ENCODE measurements at places on chromosomes 5 and 9. TPM values are rescaled to one million over a fixed set of nuclear protein-coding genes. Genes with fewer than 3 reads are reported as not detected.

Gene GAS1
- total RNA-seq, result 0.12 TPM

Gene PCDHGA1
- 0.05 TPM for total RNA-seq

Gene EQTN
- total RNA-seq, result not detected

DNA sequence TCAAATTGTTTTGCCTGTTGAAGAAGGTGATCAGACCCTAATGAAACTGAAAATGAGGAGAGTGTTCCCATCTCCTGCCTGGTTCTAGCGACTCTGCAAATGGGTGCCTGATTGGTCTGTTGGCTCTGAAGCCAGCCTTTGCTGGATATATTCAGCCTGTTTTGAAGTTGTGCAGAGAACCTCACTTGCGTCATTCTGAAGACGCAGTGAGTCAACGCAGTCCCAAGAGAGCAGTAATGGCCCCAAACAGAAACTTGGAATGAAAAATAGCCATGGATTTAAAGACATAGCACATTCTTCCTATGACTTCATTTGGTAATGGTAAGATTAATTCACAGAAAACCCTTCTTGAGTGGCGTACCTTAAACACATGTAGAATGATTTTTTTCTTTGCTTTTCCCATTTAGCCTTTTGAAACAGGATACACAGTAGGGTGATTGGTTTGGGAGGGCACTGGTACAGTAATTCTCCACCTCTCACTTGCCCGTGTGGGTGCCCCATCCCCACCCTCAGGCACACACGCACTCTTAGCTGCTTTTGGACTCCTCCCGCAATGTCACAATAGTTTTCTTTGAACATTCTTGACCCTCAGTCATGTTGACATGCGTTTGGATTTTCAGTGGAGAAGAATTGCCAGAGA lies 54.1 kb upstream of the ABL1 start:
- DNase-seq, result no peak

DNA sequence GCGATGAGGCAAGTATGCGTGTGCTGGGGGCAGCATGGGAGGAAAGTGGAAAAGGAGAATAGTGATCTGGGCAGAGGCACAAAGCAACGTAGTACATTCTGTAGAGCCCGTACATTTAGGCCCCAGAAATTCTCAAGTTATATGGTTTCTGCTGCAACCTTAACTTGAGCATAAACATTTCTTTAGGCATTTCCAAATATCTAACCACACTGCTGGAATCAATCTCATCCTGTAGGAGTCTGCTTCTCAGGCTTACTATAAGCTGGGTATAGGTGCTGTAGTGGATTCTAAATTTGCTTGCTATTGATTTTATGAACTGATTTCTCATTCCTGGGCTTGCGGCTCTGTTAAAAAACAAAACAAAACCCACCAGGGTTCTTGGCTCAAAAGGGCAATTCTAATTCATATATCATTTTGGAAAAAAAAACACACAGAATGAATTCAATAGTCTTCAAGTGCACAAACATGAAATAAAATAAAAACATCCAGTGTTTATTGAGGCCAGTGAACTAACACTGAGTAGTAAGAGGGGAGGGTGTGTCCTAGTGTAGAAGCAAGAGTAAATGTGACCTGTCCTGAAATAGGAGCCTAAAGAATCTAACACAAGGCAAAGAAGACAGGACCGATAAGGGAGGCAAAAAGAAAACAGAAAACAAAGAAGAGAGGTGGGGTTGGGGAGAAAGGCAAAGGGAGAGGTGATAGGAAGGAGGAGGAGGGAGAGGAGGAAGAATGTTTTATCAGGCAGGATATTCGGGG lies 145.5 kb upstream of the LHFPL2 start:
- DNase-seq, result no peak

- DNase-seq, result no peak
These were observed 18.8 kb upstream of the RGS3 start for GRCh38 chr9:113444736-113445135.

DNA sequence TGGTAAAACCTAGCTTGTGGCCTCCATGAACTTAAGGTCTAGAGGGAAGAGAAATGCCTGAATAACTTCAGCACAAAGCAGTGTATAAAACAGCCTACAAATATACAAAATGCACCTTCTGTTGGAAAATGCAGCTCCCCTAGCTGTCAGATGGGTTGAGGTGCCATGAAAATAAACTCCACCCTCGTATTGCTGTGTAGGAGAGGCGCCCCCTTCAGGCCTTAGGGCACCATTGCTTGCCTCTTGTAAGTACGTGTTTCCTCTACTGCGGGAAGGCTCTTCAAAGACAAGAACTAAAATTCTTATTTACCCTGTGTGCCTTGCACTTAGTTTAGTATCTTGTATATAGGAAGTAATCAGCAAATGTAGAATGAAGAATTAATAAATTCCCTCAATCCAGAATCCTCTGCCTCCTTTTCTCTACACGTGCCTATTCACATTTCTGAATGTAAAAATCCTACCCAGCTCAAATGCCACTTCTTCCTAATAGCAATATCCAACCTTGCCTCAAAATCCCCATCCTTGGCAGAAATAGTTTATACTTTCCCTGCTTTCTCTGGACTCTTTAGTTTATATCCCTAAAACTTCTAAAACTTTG lies 393.7 kb upstream of the PDE4D start:
- DNase-seq, result peak; percentile 4

GRCh38 chr5:133675376-133676154 lies 63.2 kb upstream of the FSTL4 start:
- DNase-seq, result no peak

GRCh38 chr5:27316271-27316650 lies 277.9 kb upstream of the CDH9 start:
- DNase-seq, result no peak

DNA sequence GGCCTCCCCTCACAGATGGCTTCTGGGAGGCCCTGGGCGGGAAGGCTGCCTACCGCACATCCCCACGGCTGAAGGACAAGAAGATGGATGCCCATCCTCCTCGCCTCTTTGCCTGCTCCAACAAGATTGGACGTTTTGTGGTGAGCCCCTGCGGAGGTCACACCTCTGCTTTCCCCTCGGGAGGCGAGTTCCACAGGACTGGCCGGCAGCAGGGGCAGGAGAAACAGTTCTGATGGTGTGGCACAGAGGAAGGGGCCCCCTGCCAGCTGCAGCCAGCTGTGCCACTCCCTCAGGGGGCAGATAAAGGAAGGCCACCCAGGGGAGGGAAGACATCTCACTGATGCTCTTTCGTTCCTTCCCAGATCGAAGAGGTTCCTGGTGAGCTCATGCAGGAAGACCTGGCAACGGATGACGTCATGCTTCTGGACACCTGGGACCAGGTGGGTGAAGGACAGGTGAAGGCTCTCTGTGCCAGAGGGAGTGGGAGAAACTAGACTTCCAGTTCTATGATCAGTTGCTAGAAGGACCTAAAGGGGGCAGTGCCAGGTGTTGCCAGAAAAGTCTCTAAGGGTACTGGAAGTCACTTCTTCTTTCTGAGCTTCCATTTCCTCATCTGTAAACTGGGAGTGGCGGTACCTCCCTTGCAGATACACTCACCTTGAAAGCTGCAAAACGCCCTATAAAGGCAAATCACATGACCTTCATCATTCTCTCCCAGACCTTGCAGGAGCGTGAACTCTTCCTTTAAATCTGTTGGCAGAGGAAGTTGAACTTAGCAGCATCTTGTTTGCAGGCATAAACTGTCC lies 41.0 kb downstream of the STOM start:
- no peak for DNase-seq

- no peak for DNase-seq
These were observed 590.5 kb downstream of the CSNK1G3 start for GRCh38 chr5:124102486-124102885.

GRCh38 chr9:38117651-38118050 lies 48.6 kb upstream of the SHB start:
- DNase-seq, result no peak

DNA sequence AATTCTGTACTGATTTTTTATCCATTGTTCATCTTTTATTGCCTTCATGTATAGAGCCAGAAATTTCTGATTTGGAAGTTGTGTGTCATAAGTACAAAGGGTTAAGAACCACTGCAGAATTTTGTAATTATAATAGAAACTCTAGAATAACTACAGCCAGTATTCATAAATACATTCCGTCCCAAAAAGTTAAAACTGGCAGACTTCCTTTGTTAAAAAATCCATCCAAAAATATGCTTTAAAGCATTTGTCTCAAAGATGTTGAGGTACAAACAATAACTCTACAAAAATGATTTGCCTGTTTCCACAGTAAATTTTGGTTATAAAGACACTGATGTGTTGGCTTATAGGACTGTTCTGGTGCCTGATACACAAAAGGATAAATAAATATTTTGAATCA lies 436.6 kb downstream of the DTWD2 start:
- DNase-seq, result no peak

- no peak for DNase-seq
These were observed 2.1 kb upstream of the DMRT3 start for GRCh38 chr9:974031-974995.

DNA sequence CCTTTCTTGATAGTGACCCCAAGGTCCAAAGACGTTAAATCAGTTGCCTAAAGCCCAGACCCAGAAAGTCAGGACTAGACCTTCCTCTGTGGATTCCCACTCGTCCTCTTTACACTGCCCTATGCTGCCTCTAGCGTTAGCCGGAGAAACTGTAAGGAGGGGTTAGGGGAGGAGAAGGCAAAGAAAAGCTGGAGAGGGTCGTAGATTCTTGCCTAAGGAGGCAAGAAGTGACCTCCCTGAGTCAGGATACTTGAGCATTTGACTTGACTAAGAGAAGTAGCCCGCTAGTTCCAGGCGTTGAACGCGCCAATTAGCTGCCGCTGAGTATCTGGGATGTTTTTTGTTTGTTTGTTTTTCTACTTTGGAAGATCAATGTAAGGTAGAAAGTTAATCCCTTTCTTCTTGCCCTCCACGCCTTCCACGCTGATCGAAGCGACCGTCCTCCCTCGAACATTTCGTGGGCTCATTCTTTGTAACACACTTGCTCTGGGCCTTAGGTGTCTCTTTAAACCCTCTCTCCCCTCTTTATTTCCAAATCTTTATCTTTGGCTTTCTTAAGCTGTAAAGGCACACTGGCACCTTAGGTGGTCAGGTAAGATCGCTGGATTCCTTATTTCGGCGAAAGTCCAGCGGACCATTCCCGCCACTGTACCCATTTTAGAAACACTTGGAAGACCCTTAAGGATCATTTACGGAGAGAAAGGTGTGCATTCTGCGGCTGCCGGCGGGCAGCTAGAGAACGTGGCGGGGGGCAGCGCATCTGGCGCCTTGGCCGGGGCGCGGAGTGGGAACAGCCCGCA lies 5.1 kb upstream of the RGMB start:
- DNase-seq, result peak; percentile 46

Data from activated T-cell treated with anti-CD3 and anti-CD28 coated beads, Interleukin-2, amount 50 U/mL, for 72 hours (primary cell).